ENCODE measurements at places on chromosomes 7 and 10.

GRCh38 chr7:26987338-26987737 is 108.5 kb downstream of the HOXA1 start:
- no peak for DNase-seq

DNA sequence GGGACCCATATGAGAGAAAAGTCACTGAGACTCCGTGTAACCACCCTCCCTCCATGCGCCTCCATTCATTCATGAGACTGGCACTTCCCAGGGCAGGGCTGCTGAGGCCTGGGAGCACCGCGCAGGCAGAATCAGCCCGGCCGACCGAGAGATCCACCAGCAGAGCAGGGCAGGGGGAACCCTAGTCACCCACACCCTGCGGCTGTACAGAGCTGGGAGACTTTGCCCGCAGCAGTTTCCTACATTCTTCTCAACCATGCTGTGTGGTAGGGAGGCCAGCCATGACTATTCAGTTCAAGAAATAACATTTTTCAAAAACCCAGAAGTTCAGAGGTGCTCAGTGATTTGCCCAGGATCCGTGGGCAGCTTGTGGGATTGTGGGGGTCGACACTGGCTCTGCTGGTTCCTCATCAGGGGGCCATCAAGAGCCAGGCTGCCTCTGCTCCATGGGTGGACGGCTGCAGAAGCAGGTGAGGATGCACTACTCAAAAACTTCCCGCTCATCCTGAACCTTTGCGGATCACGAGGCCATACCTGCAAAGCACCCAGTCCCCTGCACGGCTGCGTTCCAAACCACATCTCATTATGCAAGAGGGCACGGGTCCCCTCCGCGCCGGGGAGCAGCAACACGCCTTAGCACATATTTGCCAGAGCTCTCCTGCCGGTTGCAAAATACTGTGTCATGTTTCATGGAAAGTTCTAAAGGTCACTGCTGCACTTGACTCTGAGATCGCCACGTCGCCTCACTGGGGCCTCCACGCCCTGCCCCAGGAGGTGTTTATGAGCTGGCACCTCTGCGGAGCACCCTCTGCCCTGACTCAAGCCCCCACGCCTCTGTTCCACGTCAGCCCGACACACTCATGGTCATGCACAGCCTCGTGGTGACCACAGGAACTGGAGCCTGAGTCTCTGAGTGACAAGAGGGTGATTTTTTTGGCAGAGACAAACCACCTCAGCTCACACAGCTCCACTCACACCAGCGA is 132.0 kb downstream of the PRKAG2 start:
- peak; percentile 92 for DNase-seq

DNA sequence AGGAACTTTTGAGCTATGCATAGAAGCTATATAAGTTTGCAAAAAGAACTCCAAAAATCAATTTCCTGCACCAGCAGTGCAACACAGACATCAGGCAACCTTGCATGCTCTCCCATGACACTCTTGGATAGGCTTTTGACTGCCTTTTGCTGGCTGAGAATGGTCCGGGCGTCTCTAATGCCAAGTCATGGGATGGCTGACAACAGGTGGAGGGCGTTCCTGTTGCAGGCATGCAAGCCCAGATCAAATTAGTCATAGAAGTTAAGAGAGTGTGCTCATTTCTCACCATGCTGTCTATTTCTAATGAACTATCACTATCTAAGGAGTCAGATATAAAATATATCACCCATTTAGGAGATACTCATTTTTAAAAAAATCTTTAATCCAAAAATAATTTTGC is 8.4 kb downstream of the PLCE1 start:
- no peak for DNase-seq

DNA sequence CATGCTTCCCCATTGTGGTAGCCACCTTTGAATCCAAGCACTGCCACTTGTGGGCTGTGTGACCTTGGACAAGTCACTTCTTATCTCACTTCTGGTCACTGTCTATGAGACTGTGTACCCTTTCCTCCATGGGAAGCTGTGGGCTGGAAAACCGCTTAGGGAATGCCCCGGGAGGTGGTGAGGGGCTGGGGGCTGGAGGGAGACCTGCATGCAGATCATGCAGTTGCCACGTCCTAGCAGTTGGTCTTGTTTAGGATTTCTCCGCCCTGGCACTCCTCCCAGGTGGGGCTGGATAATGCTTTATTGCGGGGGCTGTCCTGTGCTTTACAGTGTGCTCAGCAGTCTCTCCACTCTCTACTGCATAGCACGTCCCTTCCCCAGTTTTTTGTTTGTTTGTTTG is 62.9 kb upstream of the OPN4 start:
- no peak for DNase-seq

DNA sequence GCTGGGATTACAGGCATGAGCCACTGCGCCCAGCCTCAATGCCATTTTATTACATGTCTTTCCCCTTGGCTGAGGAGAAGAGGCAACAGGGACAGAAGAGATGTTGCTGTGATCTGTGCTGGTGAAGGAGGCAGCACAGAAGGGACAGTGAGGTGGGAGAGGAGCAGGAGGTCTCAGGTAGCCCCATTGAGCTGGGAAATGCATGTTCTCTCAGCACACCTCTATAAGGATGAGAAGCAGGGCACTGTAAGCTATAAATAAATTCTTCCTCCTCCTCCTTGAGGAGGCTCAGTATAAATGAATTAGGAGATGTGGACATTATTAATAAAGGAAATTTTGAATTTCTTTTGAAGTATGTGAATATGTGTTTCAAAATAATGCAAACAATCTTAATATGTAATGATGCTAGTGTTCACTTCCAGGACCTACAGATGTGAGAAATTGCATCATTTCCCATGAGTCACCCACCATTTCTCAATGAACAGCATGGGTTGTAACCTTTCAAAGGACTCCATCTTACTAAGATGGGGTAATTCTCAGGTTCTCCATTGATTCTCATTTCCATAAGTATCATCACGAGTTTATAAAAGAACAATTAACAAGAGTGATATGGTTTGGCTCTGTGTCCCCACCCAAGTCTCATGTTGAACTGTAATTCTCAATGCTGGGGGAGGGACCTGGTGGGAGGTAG is 88.9 kb upstream of the ODAD2 start:
- DNase-seq = peak; percentile 73

DNA sequence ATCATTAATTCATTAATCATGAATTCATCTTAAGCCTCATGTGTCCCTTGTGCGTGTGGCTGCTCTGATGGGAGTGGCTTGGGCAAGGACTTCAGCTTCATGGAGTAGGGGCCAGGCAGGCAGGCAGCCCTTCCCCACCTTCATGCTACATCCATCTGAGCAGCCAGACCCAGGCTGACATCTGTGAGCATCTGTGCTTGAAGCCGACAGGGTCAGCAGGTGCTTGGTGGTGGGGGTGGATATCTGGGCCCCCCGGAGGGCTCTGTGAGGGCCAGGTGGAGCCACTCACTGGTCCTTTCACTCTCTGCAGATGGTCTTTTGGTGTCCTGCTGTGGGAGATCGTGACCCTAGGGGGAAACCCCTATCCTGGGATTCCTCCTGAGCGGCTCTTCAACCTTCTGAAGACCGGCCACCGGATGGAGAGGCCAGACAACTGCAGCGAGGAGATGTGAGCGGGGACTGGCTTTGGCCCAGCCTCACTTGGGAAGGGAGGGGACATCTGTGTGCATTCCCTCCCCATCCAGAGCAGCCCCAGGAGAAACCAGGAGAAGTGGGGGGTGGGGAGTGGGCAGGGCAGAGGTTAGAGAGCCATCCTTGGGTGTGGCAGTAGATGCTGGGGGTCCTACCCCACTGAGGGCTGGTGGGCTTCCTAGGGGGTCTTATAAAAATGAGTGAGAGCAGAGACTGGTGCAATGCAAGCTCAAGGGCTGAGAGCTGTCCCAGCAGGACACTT is 14.7 kb upstream of the CSGALNACT2 start:
- DNase-seq = no peak

DNA sequence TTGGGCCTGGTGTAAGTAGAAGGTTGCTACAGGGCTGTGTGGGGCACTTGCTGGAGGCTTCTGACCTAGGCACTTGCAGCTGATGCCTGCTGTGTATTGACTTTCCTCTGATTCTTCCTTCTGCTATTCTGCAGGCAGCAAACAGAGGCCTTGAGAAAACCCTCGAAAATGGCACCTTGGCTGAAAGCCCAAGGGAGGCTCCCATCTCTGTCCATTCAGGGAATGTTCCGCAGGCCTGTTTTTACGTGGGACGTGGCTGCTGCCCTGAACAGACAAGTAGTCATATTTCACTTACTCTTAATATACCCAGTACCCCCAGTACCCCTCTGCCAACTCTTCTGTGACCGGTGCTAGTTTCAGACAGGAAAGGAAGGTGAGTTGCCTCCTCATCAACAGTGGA is 664.7 kb downstream of the INHBA start:
- no peak for DNase-seq

GRCh38 chr10:114869520-114869892 is 47.9 kb downstream of the FHIP2A start:
- DNase-seq = peak; percentile 81

DNA sequence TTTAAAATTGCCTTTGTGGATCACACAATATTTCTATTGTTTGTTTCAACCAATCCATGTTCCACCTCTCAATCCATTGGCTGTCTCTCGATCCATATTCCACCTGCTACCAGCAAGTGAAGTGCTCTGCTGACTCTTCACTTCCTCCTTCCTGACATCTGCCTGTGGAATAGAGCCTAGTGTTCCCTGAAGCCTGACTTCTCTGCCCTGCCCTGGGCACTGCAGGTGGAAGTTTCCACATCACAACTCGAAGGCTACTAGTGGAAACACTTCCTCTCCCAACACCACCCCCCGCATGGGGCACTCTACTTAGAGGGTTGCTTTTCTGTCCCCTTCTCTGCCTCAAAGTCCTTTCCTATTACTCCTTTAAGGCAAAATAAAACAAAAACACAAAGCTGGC is 563.8 kb upstream of the IGFBP3 start:
- no peak for DNase-seq

DNA sequence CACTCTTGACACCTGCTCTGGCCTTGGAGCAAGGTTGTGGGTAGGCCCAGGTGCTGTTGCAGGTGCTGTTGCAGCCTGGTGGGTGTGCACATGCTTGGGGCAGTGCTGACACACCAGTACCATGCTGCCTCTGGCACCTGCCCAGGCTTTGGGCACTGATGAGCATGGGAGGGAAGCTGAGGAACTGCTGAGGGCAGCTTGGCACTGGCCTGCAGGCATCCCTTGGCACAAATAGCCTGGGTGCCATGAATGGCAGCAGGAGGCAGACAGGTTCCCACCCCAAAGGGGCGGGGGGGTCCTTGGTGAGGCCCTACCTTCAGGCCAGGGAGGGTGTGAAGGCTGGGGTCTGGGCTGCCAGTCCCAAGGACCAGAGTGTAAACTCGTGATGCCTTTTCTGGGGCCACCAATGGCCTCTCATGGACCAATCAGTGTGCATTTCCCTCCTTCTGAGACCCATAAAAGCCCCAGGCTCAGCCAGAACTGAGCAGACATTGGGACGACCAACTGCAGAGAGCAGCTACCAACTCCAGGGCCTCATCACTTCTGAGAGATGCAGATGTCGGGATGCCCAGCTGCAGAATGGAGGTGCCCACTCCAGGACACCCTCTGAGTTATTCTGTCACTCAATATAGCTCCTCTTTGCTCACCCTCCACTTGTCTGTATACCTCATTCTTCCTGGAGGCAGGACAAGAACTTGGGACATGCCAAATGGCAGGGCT is 547.4 kb downstream of the ZWINT start:
- no peak for DNase-seq

DNA sequence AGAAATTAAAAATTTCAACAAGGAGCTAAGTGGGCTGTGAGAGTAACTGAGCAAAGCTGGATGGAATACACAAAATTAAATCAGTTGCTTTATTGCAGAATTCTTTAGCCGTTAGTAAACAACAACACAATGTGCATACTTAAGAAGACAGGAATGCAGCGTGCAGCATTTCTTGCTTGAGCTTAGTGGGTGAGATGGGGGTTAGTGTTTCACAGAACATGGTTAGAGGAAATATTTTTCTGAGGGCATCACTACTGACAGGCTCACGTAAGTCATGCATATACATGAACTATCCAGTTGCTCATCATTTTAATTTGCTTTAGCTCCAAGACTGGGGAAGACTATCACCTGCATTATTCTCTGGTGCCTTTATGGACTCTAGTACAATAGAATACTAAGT is 80.8 kb downstream of the CD36 start:
- DNase-seq = peak; percentile 88

GRCh38 chr10:72245949-72246525 is 27.7 kb upstream of the DDIT4 start:
- no peak for DNase-seq

GRCh38 chr10:129059977-129060376 is 407.1 kb upstream of the MGMT start:
- no peak for DNase-seq

GRCh38 chr7:40836218-40836617 is 701.4 kb downstream of the SUGCT start:
- DNase-seq = peak; percentile 25

GRCh38 chr7:148708026-148708885 is 9.6 kb downstream of the CUL1 start:
- DNase-seq = no peak

DNA sequence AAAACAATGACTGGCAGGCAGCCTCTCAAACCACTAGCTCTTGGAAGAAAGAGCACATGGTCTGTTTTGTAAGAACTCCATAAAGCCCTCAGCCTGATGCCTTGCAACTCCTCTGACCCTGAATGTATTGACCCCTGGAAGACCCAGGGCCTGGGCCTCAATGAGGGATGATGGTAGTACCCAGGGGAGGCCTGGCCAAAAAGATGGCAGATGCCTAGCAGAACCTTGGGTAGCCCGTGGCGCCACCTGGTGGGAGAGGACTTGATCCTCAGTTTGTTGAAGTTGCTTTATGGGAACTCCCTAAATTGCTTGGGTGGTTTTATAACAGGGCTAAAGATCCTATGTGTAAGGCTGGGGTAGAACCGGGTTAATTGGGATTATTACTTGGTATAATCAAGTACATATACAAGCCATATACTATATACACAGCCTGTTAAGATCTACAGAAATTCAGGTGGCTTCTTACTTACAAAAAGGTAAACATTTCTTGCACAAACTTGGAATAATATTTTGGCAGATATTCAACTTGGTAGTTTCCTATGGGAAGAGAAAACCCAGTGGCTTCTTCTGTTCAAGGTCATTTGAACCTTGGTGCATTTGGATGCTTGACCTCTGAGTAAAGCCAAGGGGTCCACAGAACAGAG is 95.8 kb upstream of the CACUL1 start:
- peak; percentile 49 for DNase-seq

DNA sequence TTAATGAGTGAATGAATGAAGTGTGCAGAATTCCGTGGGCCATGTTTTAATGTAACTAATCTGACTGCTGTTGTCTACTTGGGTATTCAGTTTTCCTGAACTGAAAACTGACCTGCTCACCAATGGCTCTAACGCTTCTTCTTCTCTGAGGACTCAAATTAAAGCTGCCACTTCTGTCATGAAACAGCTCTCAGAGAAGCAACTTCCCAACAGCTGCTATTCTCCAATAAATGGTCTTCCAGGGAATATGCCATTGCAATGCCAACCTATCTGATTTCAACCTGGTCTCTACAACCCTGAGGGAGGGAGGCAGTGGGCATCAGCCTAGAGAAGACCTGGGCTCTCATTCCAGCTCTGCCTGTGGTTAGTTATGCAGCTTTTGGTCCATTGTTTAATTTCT is 69.4 kb downstream of the FRMD4A start:
- DNase-seq = no peak
